NCI-H82 (cell line): ENCODE measurements at places on chromosomes 7 and 10.

- DNase-seq: no peak
Observed at GRCh38 chr7:37714606-37715005, 31.0 kb downstream of the GPR141 start.

DNA sequence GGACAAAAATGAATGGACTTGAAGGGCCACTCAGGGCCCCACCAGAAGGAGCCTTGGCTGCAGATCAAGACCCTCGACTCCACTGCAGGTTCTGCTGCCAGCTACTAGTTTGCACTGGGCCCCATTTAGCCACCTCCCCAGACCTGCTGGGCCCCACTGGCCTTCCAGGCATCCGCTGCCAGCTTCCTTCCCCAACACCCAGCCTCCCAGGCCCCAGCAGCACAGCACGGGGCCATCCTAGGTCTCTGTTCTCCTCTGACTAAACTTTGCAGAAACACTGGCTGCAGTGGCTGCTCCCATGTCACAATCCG lies 277.4 kb upstream of the KLF14 start:
- no peak for DNase-seq

GRCh38 chr7:35694161-35694783 lies 663 bp downstream of the HERPUD2 start:
- DNase-seq: peak; percentile 46

DNA sequence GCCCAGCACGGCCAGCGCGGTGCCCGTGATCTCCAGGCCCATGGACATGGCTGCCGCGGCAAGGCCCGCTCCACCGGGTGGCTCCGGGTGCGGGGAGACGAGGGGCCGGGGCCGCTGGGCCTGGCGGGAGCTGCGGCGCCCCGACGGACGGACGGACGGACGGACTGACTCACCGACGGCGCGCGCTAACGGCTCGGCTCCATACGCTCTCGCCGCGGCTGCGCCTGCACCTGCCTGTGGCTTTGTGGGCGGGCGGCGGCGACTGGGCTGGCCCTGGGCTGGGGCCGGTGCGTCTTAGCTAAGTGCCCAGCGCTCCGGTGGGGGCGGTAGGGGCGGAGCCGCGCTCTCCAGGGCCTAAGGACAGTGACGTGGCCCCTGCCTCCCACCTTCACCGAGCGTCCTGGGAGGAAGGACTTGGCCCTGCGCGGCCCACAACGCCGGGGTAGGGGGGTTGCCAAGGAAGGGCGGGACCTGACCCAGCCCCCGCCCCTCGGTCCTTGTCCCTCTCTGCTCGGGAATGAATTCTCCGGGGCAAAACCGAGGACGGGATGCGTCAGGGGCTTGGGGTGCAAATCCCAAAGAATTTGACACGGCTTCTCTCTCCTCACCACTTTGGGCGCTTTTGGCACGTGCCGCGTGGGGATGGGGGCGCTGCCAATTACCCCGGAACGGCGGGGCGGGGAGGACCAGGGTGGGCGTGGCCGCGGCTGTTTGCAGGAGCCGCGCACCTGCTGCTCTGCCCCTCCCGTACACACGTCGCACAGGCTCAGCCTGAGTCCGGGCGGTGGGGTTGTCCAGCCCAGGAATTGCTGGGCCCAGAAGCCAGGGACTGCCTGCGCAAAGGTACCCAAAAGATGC lies at the start of gene CLDN3:
Gene CLDN3, minus strand, starts transcription at position 269 of the 858 bp plus-strand sequence. Its CDS starts 221 bp downstream, at position 48.
- DNase-seq: peak; percentile 76

GRCh38 chr7:81604075-81604807 lies 165.6 kb downstream of the HGF start:
- no peak for DNase-seq

DNA sequence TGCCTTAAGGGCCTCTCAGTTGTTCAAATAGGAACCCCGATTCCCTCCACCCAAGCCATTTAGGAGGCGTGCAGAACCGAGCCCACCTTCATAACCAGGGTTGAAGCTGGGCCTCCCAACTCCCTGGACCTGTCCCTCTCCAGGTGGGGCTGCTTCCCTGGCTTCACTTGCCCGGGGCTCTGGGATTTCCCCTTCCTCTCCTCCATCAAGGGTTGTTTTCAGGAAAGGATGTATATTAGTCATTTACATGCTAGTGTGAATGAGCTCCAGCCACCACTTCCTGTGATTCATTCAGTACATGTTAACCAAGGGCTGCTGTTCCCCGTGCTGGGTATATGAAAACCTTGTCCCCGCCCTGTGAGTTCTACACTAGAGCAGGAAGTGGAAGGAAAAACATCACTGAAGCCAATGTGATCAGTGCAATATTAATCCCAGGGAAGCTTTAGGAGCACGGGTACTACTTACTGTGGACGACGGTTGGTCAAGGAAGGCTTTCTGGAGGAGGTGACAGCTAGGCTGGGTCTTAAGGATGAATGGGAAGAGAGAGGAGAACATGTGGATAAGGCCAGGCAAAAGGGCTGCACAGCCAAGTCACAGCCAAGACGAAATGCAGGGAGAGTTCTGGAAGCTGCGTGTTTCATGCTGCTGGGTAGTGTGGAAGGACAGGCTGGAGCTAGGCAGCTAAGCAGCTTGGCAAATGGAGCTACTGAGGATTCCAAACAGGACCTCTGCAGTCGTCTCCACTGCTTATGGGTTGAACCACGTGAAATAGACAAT lies 150.1 kb upstream of the SHH start:
- DNase-seq: no peak

- DNase-seq: peak; percentile 58
Observed at GRCh38 chr7:89926701-89927100, 227.6 kb upstream of the STEAP1 start.

GRCh38 chr10:33368086-33368485 lies 33.6 kb upstream of the NRP1 start:
- no peak for DNase-seq

- DNase-seq: no peak
Observed at GRCh38 chr7:126953461-126953860, 299.3 kb downstream of the GRM8 start.

- no peak for DNase-seq
Observed at GRCh38 chr10:118965096-118965495, 64.4 kb upstream of the NANOS1 start.

- peak; percentile 37 for DNase-seq
Observed at GRCh38 chr7:6705959-6706665, 635 bp downstream of the ZNF12 start.

DNA sequence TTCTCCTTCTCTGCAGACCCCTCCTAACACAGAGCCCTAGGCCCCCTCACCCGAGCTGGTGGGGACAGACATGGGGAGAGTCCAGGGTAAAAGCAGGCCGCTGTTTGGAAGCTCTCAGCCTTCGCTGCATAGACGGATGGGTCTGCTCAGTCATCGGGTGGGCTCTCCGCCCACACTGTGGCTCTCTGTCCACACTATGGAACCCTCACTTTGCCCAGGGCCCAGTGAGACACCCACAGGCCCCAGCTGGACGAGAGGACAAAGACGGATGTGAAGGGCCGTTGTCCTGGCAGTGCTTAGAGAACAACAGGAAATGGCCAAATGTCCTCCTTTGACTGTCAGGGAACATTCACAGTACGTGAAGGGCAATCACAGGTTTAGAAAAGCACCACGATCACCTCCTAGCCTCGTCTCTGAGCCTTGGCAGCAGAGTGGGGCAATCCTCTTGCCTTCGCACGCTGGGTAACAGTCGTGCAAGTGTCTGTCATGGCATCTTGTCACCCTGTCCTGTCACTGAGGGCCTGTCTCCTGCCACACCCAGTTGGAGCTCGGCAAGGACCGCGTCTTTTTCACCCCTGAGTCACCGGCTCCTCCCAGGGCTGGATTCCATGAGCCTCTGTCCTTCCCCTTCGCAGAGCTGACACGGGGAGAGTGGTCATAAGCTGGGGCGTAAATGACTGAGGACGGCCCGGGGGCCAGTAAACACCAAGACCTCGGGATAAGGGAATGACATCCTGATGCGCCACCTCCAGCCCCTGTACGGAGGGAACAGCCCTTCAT lies 80.6 kb downstream of the PRKAG2 start:
- DNase-seq: no peak

- DNase-seq: no peak
Observed at GRCh38 chr10:33550811-33551210, 216.3 kb upstream of the NRP1 start.

DNA sequence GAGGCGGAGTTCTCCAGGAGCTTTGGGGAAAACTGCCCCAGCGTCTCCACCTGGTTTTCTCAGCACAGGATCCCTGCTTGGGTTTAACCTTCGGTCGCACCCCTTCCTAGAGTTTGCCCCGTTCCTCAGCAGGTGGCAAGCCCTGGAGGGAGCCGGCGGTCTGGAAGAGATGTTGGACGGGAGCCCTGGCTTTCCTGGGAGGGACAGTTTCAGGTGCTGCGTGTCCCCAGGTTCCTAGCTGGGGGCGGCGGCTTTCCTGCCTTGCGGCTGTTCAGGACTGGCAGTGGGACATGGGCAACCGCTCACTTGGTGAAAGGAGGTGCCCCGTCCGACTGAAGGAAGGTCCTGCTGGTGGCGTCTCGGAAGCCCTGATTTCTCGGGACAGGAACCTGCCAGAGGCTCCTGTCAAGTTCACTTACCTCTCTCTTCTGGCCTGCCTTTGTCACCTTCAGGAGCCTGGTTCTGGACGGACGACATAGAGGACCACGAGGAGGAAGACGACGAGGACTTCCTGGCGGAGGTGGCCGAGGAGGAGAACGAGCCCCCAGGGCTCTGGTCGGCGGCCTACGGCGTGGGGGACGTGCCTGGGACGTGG lies 14.8 kb downstream of the ZNF316 start:
- DNase-seq: no peak

DNA sequence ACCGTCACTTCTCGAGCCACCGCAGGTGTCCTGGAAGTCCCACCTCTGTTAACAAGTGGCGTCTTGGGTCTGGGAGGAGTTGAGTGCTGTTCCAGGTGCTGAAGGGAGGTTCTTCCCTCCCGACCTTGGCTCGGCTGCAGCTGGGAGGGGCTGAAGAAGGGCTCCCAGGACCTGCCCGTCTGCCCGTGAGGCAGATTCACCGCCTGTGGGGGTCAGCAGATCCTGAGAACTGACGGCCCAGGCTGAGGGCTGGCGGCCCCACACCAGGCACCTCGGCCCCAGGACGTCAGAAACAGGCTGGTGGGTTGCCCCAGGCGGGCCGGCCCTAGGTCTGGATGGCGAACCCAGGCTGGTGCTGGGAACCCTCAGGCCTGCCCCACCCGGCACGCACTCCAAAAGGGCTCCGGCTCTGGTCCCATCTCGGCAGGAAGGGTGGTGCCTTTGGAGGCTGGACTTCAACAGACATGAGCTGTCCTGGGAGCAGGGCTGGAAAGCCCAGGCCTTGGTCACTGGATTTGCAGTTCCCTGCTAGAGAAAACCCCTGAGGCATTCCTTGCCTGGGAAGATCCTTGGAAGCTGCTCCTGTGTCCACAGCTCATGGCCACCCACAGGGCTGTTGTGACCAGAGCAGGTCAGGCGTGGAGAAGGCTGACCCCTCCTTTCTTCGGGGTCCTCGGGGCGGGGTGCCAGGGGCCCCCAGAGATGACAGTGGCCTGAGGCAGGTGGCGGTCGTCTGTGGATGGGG lies 42.6 kb upstream of the CFAP46 start:
- DNase-seq: no peak

DNA sequence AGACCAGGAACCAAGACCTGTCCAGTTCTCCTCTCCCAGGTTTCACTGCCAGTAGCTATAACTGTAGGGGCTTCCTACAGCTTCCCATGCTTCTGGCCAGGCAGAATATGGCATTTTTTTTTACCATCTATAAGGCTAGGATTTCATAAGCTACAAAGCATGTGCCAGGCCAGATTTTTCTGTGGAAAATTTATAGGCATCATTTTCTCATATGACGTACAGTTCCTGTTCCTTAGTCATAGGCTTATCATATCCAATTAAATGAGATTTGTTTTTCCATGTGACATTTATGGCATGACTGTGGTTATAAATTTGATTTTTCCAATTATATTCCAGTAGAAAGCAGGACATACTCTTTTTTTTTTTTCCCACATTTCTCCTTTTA lies 208.6 kb upstream of the NPY start:
- no peak for DNase-seq

GRCh38 chr10:35274498-35275060 lies 61.7 kb upstream of the CCNY start:
- DNase-seq: peak; percentile 96

- no peak for DNase-seq
Observed at GRCh38 chr7:98562871-98563495, 54.1 kb upstream of the NPTX2 start.

DNA sequence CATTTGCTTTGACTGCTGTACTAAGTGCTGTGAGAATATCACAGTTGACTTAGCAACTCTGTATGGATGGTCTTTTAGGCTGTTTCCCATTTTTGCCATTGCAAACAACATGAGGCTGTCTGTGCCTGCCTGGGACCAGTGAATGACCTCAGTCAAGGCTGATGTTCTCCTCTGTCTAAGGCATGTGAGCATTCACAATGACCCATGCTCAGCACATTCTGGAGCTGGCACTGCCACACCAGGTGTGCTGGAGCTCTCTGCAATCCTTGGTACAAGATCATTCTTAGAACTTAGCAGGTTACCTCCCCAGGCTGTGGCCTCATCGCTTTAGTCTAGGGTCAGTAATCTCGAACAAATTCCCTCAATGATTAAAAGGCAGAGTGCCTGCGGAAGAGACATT lies 61.9 kb downstream of the SH3PXD2A start:
- no peak for DNase-seq

DNA sequence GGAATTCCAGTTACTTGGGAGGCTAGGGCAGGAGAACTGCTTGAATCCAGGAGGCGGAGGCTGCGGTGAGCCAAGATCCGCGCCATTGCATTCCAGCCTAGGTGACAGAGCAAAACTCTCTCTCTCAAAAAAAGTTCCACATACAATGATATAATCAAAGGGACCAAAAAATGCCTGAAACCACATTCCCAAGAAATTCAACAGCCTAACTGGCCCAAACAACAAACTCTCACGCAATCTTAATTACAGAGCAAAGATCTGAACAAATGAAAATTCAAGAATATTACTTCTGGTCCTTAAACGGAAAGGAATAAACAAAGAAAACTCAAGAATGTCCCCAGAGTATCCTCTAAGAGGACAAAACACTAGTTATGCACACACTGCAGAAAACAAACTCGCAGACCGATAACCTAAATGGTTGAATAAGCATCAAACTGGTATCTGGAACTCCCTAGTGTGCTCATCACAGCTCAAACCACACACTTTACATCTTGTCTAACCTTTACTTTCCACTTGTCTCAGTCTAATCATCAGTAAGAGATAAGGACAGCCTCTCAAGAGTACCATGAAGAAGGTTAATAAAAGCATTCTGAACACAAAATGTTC lies 3.7 kb downstream of the OGA start:
- no peak for DNase-seq

DNA sequence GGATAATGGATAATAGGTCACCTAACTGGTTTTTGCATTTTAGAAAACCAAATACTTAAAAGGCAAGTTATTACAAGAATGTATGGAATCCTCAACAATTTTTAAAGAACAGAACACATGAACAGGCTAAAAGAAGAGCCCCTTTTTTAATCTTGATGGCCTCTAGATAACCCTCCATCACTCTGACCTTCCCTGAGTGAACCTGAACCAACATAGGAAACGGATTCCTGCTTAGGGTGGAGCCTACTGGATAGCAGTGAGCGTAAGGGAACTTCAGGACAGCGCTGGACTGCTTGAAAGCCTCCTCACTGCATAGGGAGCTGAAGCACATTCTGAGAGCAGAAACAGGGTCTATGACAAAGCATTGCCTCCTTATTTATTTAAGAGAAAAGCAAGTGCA lies 20.5 kb downstream of the TRPV5 start:
- DNase-seq: no peak

- DNase-seq: no peak
Observed at GRCh38 chr10:60281331-60281730, 108.3 kb downstream of the ANK3 start.
